ENCODE measurements at places on chromosomes 12 and 14.

DNA sequence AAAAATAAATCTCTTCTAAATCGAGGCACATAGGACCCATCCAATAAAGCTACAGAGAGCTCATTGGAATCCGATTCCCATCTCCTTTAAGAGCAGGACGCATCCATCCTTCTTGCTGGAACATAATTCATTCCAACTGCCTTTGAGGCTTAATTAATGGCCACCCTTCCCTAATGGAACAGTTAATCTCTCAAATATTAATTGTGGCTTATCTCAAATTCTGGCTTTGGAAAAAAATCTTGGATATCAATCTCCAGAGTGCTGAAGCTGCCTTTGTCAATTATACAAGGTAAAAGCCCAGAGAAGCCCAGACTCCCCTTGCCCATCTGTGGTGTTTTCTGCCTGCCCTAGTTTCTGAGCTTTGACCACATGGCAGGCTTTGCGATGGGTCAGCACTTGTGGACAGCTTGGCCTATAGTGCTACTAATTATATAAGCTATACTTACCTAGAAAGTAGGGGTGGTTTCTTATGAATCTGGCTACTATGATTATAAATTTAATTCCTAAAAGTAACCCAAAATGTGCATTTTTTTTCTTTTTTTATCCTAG, 246.3 kb downstream of the NUAK1 start:
- DNase-seq, result no peak

GRCh38 chr12:49903700-49904423, at the start of gene FAIM2:
FAIM2 (minus strand) TSS chr12:49903900; CDS start chr12:49903792, 108 bp downstream.
- peak; percentile 24 for DNase-seq

- no peak for DNase-seq
These were observed 616.3 kb downstream of the LRFN5 start for GRCh38 chr14:42222924-42223471.

DNA sequence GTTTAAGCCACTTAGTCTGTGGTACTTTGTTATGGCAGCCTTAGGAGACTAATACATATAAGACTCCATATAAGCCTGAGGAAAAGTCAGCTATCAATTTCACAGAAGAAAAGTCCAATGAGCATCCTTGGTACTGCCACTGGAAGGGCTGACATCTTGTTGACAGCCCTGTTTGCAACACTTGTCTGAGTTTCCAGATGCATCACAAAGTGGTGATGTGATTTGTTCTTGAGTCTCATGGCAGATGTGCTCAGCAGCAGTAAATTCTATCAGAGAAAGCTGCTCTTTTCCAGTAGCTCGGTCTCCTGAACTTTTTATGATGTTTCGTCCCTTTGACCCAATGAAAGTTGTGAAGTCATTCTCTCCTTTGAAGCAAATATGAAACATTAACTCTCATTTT, 54.3 kb downstream of the STON2 start:
- DNase-seq, result no peak

DNA sequence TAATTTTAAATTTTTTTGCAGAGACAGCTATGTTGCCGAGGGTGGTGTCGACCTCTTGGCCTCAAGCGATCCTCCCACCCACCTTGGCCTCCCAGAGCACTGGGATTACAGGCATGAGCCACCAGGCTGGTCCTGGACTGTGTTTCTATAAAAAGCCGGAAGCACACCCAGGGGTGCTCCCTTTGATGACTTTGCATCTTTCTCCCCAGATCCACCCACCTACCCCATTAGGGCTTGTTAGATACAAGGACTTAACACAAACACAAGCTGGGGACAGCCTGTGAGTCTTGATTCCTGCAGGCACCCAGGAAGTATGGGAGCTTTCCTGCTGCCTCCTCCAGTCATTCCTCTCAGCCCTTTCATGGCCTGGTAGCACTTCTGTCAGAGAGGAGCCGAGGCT, 67.0 kb downstream of the MAP1LC3B2 start:
- no peak for DNase-seq

DNA sequence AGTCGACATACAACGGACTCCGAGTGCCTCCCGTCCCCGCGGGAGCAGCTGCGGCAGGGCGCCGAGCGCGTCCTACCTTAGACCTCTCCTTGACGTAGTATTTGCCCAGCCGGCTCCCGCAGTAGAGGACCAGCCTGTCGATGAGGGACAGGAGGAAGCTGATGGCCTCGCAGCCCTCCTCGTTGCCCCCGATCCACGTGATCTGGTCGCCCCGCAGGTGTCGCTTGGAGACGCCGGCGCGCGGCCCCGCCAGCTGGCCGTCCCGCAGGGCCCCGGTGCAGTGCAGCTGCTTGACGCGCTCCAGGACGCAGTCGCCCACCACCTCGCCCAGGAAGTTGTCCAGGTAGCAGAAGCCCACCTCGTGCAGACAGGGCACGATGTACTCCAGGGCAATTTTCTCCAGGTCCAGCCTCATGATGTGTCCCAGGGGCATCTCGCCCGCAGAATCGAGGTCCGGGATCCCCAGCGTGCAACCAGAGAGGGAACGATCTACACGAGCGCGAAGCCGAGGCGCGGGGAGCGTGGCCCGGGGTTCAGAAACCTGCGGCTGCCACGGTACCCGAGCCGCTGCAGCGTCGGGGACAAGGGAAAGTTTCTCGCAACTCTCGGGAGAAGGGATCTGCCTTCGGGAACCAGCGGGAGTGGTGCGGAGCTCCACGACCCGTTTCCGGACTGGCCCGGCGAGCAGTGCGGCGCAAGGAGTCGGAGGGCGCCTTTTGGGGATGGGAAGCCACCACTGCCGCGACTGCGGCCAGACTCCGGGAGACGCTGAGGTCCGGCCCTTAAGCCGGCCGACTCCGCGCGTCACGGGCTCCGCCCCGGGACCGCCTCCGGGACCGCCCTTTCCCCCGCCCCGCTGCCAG, at the start of gene EGLN3:
Gene EGLN3, minus strand, starts transcription at position 755 of the 863 bp plus-strand sequence. Its CDS starts 322 bp downstream, at position 433.
- DNase-seq, result peak; percentile 15

GRCh38 chr12:87768501-87769287, 260.5 kb downstream of the C12orf50 start:
- no peak for DNase-seq

GRCh38 chr12:102948941-102949352, 8.5 kb upstream of the ASCL1 start:
- DNase-seq, result no peak

GRCh38 chr14:33393895-33394368, 455.3 kb downstream of the NPAS3 start:
- no peak for DNase-seq

- no peak for DNase-seq
These were observed 319.8 kb downstream of the ALG10 start for GRCh38 chr12:34342048-34342447.

DNA sequence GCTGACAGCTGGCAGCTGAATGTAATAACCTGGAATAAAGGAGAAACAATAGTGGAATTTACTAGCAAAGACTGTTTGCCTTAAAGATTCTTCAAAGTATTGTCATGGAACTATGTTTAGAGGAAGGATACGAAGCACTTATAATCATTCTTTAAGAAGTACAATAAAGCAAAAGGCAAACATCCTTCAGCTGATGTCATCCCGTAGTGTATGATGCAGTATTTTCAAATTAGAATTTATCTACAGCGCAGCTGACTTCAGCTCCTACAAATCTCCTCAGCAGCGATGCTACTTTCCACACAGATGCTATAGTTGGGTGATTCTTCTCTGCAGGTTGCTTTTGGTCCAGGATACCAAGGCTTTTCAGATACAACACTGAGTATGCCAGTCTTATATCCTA, 31.5 kb downstream of the CLEC1A start:
- no peak for DNase-seq

- no peak for DNase-seq
These were observed 40.9 kb downstream of the OSBPL8 start for GRCh38 chr12:76518699-76519098.

- no peak for DNase-seq
These were observed 2.0 kb upstream of the SETD1B start for GRCh38 chr12:121801595-121802484.

DNA sequence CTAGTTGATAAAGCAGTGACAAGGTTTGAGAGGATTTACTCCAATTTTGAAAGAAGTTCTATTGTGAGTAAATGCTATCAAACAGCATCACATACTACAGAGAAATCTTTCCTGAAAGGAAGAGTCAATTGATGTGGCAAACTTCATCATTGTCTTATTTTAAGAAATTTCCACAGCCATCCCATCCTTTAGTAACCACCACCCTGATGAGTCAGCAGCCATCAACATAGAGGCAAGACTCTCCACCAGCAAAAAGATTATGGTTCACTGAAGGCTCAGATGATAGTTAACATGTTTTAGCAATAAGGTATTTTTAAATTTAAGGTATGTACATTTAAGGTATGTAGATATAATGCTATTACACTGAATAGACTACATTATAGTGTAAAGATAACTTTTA, 122.1 kb upstream of the ARHGAP5 start:
- no peak for DNase-seq

GRCh38 chr12:66013224-66013623, 117.3 kb downstream of the LLPH start:
- DNase-seq, result no peak

GRCh38 chr12:57319678-57320469, 68.9 kb upstream of the STAC3 start:
- no peak for DNase-seq

DNA sequence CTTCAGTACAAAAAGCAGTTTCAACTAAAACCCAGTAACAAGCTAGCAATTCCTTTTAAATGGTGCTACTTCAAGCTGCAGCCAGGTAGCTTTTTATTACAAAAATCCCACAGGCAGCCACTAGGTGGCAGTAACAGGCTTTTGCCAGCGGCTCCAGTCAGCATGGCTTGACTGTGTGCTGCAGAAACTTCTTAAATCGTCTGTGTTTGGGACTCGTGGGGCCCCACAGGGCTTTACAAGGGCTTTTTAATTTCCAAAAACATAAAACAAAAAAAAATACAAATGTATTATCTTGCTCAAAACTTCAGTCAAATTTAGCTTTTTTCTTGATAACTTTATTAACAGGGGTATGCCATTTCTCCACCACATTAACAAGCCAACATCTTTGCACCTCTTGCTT, 3.6 kb upstream of the CLEC4E start:
- DNase-seq, result peak; percentile 28

DNA sequence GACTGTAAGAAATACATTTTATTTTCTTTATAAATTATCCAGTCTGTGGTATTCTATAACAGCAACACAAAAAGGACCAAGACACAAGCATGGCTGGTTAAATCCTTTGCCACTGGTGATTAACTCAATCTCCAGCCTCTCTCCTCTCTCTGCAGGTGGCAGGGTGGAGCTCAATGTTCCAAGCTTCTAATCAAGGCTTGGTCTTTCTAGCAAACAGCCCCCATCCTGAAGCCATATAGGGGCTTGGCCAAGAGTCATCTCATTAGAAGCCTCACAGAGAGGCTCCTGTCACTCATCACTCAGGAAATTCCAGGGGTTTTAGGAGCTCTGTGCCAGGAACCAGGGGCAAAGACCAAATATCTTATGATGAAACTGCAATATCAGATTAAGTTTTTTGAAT, 12.0 kb downstream of the C12orf75 start:
- no peak for DNase-seq
